ENCODE measurements at places on chromosomes 5 and 9. TPM values are rescaled to one million over a fixed set of nuclear protein-coding genes. Genes with fewer than 3 reads are reported as not detected.

The SPINK7 gene
- total RNA-seq: not detected

The HTR4 gene
- total RNA-seq: not detected

The TTC23L gene
- 0.28 TPM for total RNA-seq

The TEK gene
- total RNA-seq: 0.15 TPM

The PCDHA9 gene
- total RNA-seq: not detected

All from A549 treated with DMSO at 1 μM for 4 hours (cell line).